Glutamatergic neuron (in vitro differentiated cells): ENCODE measurements at places on chromosomes 5 and 9. TPM values are rescaled to one million over a fixed set of nuclear protein-coding genes. Genes with fewer than 3 reads are reported as not detected.

The SLC25A2 gene
- 1.9 TPM for total RNA-seq

- DNase-seq = no peak
Observed at GRCh38 chr9:17955409-17955808, 376.5 kb downstream of the SH3GL2 start.

- no peak for DNase-seq
Observed at GRCh38 chr5:33921002-33921401, 15.2 kb upstream of the RXFP3 start.

DNA sequence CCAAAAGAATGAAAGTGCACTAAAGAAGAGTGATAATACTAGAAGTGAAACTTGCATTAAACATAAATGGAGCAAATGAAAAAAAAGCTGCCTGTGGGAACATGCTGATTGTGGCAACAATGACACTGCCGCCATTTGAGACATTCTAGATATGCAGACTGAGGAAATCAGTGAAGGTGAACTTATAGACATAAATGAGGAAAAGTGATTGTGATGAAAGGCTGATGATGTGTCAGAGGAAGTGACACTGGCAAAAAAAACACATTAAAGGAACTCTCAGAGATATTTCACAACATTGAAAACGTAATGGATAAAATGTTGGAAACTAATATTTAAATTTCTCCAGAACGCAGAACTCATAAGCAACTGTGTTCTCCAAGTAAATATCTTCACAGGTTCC, 1.2 kb downstream of the ERCC8 start:
- DNase-seq = no peak

The CAVIN4 gene
- 32.9 TPM for total RNA-seq

GRCh38 chr5:175216991-175217390, 227.0 kb downstream of the DRD1 start:
- no peak for DNase-seq

GRCh38 chr9:86585422-86586143, 231.4 kb upstream of the TUT7 start:
- no peak for DNase-seq

DNA sequence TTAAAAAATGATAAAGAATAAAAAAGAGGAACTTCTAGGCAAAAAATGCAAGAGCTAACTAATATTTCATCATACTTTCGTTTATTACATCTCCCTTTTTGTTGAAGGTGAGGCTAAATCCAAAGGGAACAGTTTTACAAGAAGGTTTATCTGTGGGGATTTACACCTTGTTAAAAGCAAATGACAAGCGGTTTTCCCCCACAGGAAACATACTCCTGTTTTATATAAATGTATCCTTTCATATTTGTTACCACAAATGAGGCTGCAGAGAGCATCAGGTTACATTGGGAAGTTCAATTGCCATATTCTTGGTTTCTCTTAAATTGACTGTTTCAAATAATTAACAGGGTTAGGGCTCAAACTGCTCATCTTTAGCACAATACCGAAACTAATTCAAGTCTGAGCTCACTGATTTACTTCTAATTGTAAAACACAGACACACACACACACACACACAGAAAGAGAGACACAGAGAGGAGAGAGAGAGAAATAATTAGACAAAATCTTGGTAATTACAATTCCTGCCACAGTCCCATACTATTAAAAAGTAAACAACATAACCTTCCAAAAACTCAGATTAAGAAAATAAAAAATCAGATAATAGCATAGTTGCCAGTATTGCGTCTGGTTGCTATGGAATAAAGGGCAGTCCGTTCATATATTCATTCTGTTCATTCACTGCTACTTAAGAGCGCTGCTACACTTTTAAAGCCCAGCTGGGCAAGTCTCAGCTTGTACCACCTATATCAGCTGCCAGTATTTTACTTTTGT, 17.1 kb downstream of the RFX3 start:
- no peak for DNase-seq

DNA sequence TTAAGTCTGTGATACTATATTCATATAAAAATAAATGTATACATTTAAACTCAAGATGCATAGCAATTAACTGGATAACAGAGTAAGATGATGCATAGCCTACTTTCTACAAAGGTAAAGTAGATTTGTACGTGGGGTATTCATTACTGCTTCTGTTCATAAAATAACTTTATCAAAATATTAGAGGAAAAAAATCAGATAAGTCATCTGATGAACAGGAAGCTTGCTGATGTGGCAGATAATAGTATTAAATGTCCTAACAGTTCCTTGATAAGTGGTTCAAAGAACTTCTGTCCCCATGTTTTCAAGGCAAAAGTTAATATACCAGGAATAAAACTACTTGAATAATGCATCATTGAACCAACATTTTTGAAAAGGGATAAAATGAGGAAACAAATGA, 123.7 kb downstream of the NFIB start:
- DNase-seq = no peak

DNA sequence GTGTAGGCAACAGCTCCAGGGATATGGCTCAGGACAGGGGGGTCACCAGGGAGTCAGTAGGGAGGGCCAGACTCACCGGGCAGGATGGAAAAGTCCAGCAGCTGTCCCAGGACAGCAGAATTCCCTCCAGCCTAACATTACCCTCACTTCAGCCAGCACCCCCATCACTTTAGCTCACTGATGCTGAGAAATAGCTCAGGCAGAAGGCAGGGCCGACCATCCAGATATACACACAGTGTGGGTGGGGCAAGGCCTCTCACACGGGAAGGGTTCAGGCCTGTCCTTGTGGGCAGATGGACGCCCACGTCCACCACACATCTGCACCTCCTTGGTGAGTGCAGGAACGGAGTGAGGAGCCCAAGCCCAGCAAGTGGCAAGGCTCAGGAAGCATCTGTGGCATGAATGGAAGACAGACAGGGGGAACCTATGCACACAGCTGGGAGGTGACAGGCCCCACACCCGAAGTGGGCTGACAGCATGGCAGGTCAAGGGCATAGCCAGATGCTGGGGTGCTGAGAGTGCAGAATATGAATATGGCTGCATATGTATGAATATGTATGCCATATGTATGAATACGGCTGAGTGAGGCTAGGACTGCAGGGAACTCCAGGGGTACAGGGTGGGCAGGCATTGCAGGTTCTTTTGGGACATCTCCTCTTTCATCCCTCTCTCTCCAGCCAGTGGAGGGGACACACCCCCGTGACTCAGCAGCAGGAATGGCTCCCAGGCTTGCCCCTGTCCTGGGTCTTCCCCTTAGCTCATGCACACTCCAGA, 17.0 kb downstream of the BICD2 start:
- no peak for DNase-seq

The FBP2 gene
- not detected for total RNA-seq

The CACFD1 gene
- total RNA-seq = 45.4 TPM

DNA sequence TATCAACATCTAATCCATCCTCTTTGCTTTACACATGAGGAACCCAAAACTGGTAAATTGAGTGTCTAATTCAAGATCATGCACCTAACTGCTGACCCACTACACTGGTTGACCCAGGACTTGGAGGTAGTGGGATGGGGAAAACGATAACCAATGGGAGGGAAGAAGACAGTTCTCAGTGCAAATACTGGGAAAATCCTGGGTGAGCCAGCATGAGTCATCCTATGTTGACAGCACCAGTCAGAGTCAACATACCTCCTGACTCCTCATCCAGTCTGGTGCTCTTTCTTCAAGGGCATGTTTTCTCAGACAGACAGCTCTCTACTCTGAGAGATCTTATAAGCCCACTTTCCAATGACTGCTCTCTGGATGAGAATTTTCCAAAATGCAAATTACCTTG, 232.8 kb upstream of the PTGER4 start:
- no peak for DNase-seq

GRCh38 chr9:71431931-71432330, 310.5 kb upstream of the TRPM3 start:
- no peak for DNase-seq

DNA sequence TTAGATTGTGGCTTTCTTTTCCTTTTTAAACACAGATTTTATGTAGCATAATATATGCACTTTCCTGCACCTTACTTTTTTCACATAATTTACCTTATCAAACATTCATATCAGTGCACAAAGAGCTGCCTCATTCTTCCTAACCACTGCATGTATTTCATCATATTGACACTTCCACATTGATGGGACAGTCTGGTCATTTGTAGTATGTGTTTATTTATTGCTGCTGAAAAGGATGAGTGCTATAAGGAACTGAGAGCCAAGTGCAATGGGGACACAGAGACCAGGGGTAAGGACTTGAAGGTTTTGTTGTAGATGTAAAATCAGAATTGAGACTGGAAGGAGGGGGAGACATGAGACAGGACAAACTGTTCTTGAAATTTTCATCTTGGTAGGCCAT, 193.8 kb downstream of the SMARCA2 start:
- no peak for DNase-seq

DNA sequence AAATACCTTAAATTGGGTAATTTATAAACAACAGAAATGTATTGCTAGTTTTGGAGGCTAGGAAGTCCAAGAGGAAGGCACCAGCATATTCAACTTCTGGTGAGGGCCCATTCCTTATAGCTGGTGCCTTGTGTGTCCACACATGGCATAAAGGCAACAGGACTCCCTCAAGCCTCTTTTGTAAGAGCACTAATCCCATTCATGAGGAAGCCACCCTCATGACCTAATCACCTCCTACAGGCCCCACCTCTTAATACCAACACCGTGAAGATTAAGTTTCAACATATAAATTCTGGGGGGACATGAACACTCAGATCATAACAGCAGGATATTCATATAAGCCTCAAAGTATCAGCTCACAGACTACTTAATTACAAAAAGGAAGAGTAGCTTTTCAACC, 4.0 kb upstream of the PLAC8L1 start:
- no peak for DNase-seq

DNA sequence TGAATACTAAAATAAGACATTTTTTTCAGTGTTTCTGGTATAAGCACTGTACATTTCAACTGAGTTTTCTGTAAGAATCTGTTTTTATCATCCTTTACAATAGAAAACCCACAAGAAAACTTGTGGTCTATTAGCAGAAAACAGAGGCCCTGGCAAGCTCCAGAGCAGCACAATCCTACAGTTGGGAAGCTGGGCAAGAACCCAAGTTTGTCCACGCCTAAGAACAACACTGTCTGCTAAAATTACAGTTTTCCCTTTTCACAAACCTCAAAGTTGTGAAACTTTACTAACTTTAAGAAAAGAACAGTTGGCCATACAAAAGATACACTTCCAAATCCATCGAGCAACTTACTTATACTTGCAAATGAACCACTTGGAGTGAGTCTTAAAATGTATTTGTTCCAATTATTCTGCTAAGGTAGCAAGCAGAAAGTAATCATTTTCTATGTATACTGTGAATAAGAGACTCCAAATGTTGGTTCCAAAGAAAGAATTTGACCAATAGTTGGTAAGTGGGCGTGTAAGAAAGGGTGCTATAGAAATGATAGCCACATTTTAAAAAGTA, 982.0 kb upstream of the ARRDC3 start:
- DNase-seq = no peak

GRCh38 chr5:149794041-149794440, 63.9 kb downstream of the PPARGC1B start:
- no peak for DNase-seq

The IRX2 gene
- 60.7 TPM for total RNA-seq

GRCh38 chr5:83026516-83026915, 50.7 kb downstream of the TMEM167A start:
- no peak for DNase-seq

DNA sequence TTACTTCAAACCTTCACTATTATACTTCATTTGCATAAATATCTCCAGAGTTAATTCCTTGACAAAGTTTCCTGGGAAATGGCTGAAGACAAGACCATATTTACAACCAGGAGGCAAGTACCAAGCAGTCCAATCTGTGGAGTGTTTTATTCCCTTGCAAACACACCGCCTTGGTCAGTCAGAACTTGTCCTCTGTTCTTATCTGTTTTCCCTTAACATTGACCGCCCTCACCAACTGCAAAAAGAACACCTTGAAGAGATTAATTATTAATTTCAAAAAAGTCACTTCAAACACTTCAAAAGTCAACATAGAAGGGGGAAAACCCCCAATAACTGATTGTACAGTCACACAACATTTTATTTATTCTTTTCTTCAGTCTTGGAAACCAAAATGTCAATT, 269.0 kb upstream of the RGMB start:
- DNase-seq = no peak

GRCh38 chr9:134348404-134349155, 22.3 kb downstream of the RXRA start:
- no peak for DNase-seq

DNA sequence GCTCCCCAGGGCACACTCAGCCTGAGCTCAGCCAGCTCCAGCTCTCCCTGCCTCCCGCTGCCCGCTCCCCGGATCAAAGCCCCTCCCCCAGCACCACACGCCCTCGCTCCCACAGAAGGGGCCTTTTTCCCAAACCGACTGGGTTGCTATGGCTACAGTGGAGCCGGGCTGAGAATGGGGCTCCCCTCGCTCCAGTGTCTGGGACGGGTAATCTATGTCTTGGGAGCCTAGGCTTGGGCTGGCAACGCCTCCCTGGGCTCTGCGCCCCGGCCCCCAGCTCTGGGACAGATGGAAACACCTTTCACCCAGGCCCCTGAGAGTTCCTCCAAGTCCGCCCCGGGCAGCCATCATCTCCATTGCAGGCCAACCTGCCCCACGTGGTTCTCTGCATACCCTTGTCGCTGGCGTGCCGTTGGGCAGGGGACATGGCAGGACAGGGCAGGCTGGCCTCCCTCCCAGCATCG, 29.6 kb downstream of the NOTCH1 start:
- no peak for DNase-seq

The ENTR1 gene
- total RNA-seq = 61.2 TPM

DNA sequence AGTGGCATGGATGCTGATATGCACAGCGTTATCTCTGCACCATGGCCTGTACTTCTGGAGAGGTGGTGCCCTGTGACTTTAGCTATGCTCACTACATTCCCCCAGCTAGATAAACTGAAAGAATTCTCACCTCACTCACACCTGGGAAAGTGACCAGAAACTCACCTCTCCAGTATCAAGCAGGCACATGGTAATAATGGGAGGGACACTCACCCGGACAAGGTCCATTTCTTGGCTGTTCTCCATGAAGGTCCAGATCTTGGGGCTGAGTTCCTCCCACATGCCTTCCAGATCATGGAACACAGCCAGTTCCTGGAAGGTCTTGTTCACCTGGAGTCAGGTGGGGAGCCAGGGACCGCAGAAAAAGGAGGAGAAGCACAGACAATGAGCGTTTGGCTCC, 72.8 kb downstream of the NIPSNAP3B start:
- no peak for DNase-seq

- no peak for DNase-seq
Observed at GRCh38 chr5:77430726-77431125, 61.4 kb downstream of the WDR41 start.

GRCh38 chr5:56301069-56301468, 67.9 kb upstream of the ANKRD55 start:
- DNase-seq = no peak

The HCN1 gene
- 0.56 TPM for total RNA-seq

- DNase-seq = no peak
Observed at GRCh38 chr9:8679371-8679822, 879.8 kb upstream of the DMAC1 start.

The AK6 gene
- 17.6 TPM for total RNA-seq

The ACSL6 gene
- 8.1 TPM for total RNA-seq
